ENCODE measurements at places on chromosomes 11 and 22. TPM values are rescaled to one million over a fixed set of nuclear protein-coding genes. Genes with fewer than 3 reads are reported as not detected.
A peak's percentile ranks its signal among the peaks of the same experiment; 100 is the strongest.

GRCh38 chr11:102712137-102712536 is 6.6 kb upstream of the MMP27 start:
- no peak for DNase-seq

The SCGB1A1 gene
- polyA plus RNA-seq, result 6,099 TPM

The APOL5 gene
- not detected for polyA plus RNA-seq

GRCh38 chr22:42321908-42322561 is 51.6 kb upstream of the TCF20 start:
- DNase-seq, result peak; percentile 88

GRCh38 chr22:32761251-32761903 is 40.1 kb upstream of the TIMP3 start:
- DNase-seq, result no peak

The NXPE1 gene
- polyA plus RNA-seq, result not detected

GRCh38 chr11:76265771-76266241 is 59.5 kb upstream of the WNT11 start:
- DNase-seq, result peak; percentile 61

DNA sequence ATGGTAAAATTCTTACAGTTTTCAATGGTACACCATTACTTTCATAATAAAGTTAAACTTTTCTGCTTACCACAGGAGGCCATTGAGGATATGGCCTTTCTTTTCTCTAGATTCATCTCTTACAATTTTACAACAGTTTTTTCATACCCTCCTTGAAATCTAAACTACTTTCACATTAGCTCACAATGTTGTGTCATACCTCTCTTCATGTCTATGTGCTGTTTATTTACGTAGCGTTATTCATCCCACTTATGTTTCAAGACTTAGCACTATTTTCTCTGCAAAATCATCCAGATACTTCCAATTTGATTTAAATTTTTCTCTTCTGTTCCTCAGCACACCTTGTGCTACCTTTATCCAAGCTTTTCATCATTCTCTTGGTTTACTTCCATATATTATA is 123.3 kb downstream of the METTL15 start:
- DNase-seq, result no peak

The GAL3ST1 gene
- polyA plus RNA-seq, result 0.72 TPM

The PICK1 gene
- 41.4 TPM for polyA plus RNA-seq

DNA sequence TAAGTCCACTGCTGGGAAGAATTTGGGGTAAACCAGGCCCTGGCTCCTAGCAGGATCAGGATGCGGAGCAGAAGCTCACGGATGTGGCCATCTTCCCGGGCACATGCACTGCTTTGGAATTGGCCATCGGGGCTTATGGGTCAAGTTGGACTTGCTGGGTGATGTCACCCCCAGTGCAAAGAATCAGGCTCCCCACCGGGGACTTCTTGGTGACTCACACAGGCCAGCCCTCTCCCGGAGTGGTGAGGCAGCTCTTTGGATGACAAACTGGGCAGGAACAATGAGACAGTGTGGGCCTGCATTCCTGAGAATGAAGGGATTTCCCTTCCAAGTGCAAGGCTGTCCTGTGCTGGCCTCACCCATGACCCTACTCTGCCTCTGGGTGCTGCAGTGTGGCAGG is 128.8 kb upstream of the ANO1 start:
- no peak for DNase-seq
